ENCODE measurements at places on chromosomes 1 and 21. TPM values are rescaled to one million over a fixed set of nuclear protein-coding genes. Genes with fewer than 3 reads are reported as not detected.

- peak; percentile 16 for DNase-seq
These were observed 1.5 kb downstream of the GATAD2B start for GRCh38 chr1:153921080-153921802.

Gene KRTAP19-1
- polyA plus RNA-seq, result not detected

- DNase-seq, result no peak
These were observed 280.4 kb downstream of the BRINP2 start for GRCh38 chr1:177451191-177451590.

DNA sequence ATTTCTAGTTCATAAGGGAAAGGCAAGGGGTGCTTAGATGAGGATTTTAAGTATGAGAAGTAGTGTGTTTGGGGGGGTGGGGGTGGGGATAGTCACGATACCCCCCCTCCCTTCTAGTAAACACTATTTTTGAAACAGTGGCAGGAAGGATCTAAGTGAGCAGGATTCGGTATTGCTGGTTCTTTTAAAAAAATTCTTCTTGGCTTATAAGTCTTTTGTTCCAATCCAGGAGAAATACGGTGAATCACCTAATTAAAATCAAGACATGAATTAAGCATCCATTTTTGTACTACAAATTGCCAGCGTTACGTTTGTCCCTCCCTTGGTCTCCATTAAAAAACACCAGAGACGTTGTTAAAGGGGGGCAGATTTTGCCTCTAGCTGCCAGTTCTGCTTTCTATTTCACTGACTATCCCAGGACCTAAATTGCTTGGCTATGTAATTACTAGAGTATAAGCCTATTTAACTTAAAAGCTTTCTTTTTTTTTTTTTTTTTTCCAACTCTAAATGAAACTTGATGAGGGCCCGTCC is 911 bp downstream of the LMO4 start:
- DNase-seq, result peak; percentile 56

Gene RNU1-3
- not detected for polyA plus RNA-seq

DNA sequence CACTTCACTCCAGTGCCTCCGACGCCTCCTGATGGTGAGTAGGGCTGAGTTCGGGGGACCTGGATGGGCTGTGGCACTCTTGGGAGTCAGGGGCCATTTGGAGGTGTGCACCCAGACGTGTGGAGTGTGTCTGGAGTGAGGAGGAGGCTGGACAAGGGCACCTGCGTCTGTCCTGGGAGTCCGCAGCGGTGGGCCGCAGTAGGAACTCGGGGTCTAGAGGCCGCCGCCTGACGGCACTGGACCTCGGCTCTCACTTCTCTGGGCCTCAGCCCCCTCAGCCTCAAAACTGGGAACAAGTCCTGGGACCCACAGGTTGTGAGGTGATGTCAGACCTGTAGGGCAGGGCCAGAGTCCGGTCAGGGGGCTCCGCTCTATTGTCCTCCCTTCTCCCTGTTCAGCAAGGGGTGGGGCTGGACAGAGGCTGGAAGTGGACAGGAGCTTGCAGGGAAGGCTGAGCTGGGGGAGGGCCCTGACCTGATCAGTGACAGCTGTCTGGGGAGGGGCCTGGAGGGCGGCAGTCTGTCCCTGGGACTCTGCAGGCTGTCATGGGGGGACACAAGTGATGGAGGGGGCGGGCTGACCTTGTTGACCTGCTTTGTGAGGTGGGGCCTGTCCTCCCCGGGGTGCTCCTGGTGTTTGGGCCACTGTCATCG is 15.5 kb downstream of the AGRN start:
- DNase-seq, result no peak

Gene RXFP4
- polyA plus RNA-seq, result 0.39 TPM

Gene MYOG
- polyA plus RNA-seq, result not detected

All from GM23248 (cell line).